ENCODE measurements at places on chromosomes 11 and 22.

GRCh38 chr11:24348908-24349307, 147.9 kb upstream of the LUZP2 start:
- DNase-seq, result no peak

DNA sequence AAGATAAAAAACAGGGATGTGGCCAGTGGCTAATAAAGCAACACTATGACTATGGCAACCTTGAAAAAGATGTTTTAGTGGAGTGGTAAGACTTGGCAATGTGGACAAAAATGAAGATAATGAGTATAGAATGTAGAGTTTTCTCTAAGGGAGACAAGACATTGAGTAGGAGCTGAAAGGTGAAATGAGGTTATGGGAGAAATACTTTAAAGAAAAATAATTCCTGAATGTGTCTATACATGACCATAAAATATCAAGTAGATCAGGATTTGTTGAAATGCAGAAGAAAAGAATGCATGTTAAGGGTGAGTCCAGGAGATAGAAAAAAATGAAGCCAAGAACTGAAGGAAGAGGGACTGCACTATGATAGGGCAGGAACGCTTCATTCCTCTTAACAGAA, 101.6 kb upstream of the CARD18 start:
- DNase-seq, result no peak

- DNase-seq, result no peak
Observed at GRCh38 chr11:64343767-64344559, 4.0 kb downstream of the CCDC88B start.

DNA sequence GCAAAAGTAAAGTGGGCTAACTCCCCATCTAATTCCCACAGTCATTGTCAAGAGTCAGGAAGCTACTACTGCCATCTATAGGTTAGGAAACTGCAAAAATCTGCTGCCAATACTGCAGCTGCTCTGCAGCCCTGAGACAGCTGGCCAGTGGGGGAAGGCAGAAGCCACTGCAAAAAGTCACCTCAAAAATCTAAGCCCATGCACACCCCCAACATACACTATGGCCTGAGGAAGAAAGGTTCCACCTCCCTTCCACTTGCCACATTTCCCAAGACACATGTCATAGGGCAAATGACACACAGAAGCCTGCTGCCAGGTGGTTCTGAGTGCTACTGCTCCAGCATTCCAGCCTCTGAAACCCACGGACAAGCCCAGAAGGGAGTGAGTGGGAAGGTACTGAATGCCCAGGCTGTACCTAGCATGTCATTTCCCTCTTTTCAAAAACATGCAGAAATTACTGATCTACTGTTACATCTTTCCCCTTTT, 36.9 kb downstream of the DGCR2 start:
- no peak for DNase-seq

- no peak for DNase-seq
Observed at GRCh38 chr11:27642954-27643353, 57.3 kb downstream of the BDNF start.

DNA sequence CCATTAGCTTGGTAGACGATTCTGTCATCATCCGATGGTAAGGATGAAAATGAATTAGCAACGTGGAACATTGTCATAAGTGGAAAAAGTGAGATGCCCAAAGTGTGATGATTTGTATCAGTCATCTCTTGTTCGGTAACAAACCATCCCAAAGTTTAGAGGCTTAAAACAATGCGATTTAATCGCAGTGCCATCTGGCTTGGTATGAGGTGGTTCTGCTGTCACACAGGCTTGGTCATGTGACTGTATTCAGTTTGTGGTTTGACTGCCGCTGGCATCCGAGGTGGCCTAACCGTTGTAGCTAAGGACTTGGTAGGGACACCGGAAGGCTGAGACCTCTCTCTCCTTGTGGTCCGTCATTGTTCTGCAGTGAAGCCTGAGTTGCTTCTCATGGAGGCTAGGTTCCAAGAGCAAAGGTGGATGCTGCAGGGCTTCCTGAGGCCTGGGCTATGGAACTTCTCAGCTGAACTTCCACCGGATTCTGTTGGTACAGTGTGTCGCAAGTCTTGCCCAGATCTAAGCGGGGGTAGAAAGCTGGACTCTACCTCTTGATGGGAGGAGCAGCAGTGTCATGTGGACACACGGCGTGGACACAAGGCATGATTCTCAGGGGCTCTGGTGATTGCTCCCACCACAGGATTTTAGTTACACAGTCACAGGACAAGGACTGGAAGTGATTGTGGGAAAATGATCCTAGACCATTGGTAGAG, 36.3 kb downstream of the BCR start:
- DNase-seq, result peak; percentile 23

GRCh38 chr11:73225001-73225686, 7.1 kb downstream of the P2RY2 start:
- DNase-seq, result no peak

Measured in T-helper 9 cell (primary cell).